ENCODE measurements at places on chromosomes 7 and 10. TPM values are rescaled to one million over a fixed set of nuclear protein-coding genes. Genes with fewer than 3 reads are reported as not detected.

GRCh38 chr10:79323602-79324001, 23.7 kb upstream of the PPIF start:
- no peak for DNase-seq

SLC26A5 gene
- total RNA-seq: not detected

DNA sequence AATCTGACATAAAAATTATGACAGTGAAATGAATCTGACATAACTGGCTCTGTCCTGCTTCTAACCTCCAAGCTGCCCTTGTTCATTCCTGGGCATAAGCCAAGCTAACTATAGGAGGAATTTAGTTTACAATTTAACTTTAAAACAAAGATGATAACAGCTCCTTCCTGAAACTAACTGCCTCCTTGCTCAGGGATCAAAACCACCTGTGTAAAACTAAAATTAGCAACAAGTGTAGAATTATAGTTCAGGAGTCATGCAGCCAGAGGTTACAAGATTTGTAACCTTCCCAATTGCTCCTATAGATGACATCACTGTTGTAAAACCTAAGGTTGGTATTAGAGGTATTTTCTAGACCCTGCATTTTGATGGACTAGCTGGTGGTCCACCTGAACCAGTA, 256.4 kb upstream of the POM121L12 start:
- DNase-seq: no peak

MRPS24 gene
- total RNA-seq: 60.8 TPM

DNA sequence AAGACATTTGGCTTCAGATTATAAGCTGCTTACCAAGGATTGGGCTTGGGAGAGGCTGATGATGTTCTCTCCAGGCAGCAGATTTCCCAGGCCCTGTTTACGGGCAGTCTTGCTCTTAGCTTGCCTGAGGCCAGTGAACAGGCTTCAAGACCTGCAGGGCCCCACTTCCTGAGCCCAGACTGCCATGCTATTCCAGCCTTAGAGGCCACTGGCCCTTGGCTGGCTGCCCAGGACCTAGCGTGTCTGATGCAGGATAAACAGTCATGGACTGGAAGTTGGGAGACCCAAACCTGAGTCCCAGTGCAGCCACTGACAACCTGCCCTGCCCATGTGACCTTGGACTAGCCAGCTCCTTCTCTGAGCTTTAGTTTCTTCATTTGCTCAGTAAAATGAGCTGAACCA, 2.9 kb downstream of the PRXL2A start:
- DNase-seq: no peak

MRLN gene
- not detected for total RNA-seq

ABCB1 gene
- 0.78 TPM for total RNA-seq

DNA sequence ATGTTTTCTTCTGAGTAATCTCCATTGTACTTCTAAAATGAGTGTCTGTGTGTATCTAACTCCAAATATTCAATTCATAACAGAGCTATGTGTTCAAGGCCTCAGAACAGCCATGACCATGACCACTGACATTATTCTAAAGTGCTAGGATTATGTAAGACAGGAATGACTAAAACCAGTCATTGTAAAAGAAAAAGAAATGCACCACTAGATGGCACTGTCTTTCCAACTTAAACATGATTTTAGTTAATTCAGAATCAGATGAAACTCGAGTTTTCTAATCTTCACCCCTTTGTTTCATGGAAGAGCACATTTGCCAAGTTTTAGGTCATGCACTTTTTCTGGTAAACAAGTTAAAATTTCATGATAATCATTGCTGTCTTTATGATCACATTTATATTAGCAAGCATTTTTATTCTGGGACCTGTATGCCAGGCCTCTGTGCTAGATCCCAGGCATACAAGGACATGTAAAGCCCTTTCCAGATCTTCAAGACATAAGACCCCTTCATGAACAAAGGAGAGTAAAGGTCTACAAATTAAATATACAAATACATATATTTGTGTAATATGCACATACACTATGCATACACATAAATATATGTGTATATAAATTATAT, 26.1 kb upstream of the RSU1 start:
- DNase-seq: no peak

FGF8 gene
- total RNA-seq: 1.1 TPM

CALCR gene
- total RNA-seq: not detected

GRCh38 chr10:27513451-27514191, 9.5 kb downstream of the RAB18 start:
- DNase-seq: no peak

- DNase-seq: no peak
Observed at GRCh38 chr10:110007161-110007700, 553 bp upstream of the ADD3 start.

DENND11 gene
- total RNA-seq: 9.5 TPM

LIPJ gene
- total RNA-seq: 0.22 TPM

- DNase-seq: no peak
Observed at GRCh38 chr10:6226216-6226615, 23.5 kb downstream of the PFKFB3 start.

- no peak for DNase-seq
Observed at GRCh38 chr10:17019696-17020095, 109.9 kb downstream of the CUBN start.

DNA sequence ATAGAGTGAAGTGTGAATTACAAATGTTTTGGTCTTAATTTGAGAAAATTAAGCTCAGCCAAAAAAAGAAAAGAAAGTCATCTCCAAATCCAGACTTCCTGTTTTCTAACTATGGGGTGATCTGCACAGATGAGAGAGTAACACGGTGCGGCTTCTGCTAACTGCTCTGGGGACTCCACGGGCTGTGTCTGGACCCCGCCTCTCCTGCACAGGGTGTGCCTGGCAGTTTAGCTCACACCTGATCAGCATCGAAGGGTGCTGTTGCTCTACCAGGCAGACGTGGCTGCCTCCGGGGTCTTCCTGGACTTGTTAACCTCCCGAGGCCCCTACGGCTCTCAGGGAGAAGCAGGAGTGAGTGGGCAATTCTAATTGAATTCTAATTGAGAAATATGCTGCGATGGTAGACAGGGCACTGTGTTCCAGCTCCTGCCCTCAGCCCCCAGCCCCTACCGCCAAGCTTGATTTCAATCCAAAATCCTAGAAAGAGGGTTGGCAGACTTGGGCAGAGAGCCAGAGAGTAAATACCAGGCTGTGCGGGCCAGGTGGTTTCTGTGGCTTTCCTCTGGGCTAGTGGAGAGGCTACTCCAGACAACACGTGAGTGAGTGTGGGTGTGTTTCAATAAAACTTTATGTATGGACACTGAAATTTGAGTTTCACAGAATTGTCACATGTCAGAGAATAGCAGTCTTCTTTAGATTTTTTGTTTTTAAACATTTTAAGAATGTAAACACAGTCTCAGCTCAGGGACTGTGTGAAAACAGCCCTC, 13.4 kb downstream of the SHH start:
- no peak for DNase-seq

GRCh38 chr7:43584195-43584586, 1.3 kb downstream of the STK17A start:
- DNase-seq: no peak

DNA sequence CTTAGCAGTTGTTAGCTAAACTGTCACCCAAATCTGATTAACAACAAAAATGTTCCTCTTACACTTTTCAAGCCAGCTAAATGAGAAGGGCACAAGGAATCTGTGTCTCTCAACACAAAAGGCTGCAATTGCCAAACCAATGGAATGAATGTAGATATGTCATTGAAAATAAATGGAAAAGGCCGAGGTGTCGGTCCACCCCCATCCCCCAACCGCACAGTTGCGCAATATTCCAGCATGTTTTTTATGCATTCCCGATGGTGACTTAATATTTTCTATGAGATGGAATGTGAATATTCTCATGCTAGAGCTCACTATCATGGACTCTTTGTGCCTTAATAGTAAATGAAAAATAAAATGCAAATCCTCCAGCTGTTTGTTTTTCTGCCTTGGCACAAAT, 181.6 kb upstream of the LRGUK start:
- DNase-seq: no peak

GRCh38 chr10:93383562-93383981, 98.6 kb downstream of the MYOF start:
- DNase-seq: no peak

OPN4 gene
- not detected for total RNA-seq

GRCh38 chr10:132545659-132546367, 8.2 kb downstream of the INPP5A start:
- DNase-seq: no peak

GRCh38 chr10:95071107-95071660, 1.9 kb upstream of the CYP2C8 start:
- no peak for DNase-seq

DNA sequence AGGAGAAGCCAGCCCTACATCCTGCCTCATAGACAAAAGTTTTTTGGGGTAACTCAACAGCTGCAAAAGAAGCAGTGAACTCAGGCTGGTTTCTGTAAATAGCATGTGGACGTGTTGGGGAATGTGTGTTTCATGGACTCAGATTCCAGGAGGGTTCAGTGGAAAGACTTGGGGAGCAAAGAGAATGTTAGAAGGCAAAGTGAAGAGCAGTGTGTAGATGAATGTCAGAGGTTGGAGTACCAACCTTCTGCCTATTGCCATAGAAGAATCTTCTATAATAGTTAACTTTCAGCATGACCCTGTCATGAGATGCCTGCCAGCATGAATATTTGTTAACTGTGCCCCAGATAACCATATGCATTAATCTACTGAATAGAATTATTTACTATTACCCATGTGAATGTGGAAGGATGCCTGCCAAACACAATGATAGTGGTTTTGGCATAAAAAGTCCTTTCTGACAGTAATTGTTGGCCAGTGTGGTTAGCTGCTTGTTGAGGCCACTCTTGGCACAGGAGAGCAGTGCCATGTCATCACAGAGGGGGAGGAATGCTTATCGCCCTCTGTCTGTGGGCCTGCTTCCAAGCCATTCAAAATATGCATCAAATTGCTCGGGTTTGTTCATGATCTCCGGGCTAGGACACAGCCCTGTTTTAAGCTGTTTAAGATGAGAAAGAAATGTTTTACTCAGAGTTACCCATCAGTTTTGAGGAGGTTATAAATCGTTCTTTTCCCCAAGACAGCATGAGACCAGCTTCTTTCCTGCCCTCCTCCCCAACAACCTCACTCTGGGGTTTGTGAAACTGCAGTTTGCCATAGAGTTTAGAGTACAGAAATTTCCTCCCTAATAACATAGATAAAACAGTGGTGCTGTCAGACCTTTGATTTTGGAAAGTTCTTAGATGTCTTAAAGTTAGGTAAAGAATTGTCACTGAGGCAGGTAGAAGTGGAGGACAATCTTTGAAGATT, 165.3 kb downstream of the WNT2 start:
- DNase-seq: no peak

CPVL gene
- total RNA-seq: 20.3 TPM

DNA sequence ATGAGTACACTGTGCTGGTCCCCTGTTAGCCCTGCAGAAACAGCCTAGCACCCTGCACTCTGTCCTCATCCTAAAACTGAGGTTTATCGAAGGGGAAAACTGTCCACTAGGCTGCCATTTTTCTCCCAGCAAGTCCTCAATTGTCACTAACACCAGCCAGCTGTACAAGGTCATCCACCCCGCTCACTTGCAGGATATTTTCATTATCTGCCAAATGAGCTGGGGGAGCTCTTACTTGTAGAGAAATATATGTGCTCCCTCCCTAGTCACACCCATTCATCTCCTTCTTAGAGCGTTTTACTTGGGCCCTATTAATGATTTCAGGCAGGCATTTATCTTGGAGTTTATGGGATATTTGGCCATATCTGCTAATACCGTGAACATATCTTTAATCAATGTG, 413.5 kb upstream of the NFE2L3 start:
- no peak for DNase-seq

- no peak for DNase-seq
Observed at GRCh38 chr10:127739908-127740307, 2.9 kb downstream of the FOXI2 start.

TMEM270 gene
- total RNA-seq: not detected

CYP17A1 gene
- not detected for total RNA-seq

- no peak for DNase-seq
Observed at GRCh38 chr10:44513591-44513990, 128.7 kb upstream of the CXCL12 start.

GRCh38 chr7:23017309-23017708, 3.4 kb upstream of the HYCC1 start:
- no peak for DNase-seq

- no peak for DNase-seq
Observed at GRCh38 chr7:87029078-87029477, 30.4 kb downstream of the ELAPOR2 start.

DNA sequence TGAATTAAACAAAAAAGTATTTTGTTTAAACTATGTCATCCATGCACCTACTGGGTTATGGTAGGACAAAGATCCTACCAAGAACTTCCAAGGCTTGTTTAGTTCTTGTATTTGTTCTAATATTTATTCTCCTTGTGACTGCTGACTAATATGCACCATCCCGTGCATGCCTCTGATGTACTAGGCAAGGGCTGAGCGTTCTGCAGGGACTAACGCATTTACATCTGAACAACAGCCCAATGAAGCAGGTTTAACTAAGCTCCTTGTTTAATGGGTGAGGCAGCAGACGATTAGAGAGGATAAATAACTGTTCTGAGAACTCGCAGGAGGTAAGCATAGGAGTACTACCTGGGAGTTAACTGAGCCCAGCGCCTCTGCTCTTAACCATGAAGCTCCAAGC, 64.9 kb downstream of the KIAA1549 start:
- DNase-seq: no peak

KEL gene
- total RNA-seq: 0.64 TPM

SKIDA1 gene
- total RNA-seq: 1.3 TPM

- DNase-seq: no peak
Observed at GRCh38 chr7:99258501-99258900, 14.1 kb upstream of the MYH16 start.

- no peak for DNase-seq
Observed at GRCh38 chr7:41918597-41918996, 215.7 kb upstream of the INHBA start.

GRCh38 chr10:111151595-111152307, 74.9 kb downstream of the ADRA2A start:
- no peak for DNase-seq

- no peak for DNase-seq
Observed at GRCh38 chr10:91684841-91685240, 52.0 kb upstream of the PPP1R3C start.

DNA sequence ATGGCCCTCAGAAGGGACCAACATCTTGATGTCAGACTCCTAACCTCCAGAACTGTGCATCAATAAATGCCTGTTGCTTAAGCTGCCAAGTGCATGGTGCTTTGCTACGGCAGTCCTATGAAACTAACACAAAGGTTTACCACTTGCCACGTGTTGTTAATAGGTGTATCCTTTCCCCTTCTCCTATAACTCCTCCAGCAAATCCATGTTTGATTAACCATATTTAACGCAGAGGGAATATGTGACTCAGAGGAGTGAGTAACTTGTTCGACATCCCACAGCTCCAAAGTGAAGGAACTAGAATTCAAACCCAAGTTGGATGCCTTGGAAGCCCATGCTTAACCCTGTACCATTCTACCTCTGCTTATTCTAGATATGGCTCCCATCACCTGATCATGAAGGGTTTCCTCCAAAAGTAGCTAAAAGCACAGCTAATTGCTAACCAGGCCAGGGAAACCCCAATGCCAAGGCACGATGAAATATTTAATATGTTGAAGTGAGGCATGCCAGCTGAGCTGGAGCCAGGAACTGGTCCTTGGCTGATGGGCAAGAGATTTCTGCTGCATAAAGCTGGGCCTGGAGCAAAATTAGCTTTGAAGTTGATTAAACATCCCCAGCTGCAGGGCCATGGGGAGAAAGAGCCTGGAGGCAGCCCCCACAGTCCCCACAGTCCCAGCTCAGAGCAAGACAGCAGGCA, 131.9 kb downstream of the C10orf90 start:
- DNase-seq: no peak
